GM12891 (cell line): ENCODE measurements at places on chromosomes 5 and 9.

DNA sequence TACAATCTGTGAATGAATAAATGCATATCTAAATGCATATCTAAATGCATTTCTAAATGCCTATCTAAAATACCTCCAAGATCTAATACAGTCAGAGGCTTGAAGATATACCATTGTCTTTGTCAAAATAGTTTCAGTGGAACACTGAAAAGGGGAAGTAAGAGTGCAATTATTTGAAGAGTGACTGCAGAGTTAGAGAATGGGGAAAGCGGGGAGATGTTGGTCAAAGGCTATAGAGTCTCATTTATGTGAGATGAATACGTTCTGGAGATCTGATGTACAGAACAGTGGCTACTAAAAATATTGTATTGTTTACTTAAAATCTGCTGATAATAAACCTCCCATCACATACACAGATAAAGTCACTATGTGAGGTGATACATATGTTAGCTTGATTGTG lies 1126.2 kb upstream of the CDH9 start:
- no peak for DNase-seq

GRCh38 chr9:93224591-93224990 lies 40.7 kb downstream of the WNK2 start:
- no peak for DNase-seq

GRCh38 chr9:121075251-121076036 lies 689 bp downstream of the CNTRL start:
- DNase-seq = no peak

DNA sequence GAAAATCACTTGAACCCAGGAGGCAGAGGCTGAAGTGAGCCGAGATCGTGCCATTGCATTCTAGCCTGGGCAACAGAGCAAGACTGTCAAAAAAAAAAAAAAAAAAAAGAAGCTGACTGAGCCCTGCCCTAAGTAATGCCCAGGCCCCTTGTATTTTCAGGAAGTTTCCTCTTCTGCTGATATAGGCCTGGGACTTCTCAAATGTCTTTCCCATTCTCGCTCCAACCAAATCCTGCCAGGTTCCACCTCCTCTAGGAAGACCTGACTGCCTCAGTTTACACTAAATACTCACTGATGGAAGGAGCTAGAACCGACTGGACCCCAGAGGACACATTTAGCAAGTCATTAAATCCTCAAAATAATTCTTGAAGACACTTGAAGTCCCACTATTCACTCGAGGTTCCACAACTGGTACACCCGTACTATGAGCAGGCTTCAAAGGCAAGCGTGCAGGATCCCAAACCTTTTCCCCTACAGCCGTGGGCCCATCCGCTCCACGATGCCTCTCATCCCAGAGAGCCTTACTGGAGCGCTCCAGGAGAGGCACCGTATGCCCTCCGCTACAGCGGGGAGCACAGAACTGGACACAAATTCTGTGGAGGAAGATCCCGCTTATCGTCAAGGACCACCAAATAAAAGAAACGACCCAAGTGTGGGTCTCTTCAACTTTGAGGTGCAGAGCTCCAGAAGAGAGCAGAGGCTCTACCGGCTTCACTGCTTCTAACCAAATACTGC lies 676 bp downstream of the NOL6 start:
- no peak for DNase-seq

GRCh38 chr5:137734331-137734730 lies 1.6 kb downstream of the KLHL3 start:
- DNase-seq = no peak

DNA sequence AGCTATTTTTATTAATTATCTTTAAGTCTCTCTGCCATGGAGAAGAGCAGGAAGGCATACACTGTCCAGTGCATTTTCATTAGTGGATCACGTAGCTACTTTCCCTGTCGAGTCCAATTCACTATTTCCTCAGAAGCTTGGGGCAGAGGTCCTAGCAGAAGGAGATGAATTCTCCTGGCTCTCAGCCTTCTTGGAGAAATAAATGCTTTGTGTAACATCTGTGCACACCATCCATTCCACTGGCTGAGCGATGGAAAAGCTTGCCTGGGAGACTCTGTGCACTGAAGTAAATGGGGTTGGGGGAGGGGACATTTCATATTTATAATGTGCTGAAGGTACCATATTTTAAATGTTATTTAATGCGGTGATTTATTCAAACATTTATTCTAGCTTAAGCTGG lies 23.4 kb downstream of the PROP1 start:
- DNase-seq = no peak

- DNase-seq = no peak
Measured at GRCh38 chr5:125005266-125005665, 258.8 kb upstream of the ZNF608 start.

- DNase-seq = no peak
Measured at GRCh38 chr9:135584371-135584770, 22.8 kb downstream of the PAEP start.

DNA sequence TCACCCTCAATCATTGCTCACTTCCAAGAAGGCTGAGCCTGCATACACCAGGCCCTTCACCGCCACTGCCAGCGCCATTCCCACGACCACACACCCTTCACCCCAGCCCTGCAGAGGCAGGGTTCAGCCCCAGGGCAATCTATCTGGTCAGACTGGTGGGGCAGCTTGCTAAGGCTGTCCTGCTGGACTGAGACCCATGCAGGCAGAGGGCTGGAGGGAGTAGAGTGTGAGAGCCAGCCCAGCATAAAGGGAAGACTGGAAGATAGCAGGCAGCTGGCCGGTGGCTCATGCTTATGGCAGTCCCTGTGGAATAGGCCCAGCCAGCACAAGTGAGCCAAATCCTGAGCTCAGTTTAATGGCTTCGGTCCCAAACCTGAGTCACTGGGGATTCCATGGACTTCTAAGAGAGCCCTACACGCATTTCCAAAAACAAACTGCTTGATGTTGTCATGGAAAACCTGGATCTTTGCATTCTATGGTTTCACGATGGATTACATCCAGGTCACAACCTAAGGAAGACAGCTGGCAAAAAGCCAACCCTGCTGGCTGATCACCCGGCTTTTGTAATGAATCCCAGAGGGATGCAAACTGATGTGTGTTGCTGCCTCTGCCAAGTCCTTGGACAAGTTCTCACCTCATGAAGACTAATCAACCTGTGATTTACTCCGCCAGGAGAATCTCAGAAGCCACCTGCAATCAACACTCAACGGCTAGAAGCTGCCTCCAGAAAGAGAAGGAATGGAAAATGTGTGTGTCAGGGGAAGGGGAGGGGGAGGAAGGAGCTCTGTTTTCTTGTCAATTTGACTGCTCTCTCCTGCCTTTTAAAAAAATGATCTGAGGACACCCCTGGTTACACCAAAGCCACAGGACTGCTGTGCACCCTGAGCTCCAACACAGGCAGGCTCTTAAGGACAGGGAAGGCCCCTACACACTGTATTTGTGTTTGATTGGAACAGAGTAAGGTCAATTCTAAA lies 143.6 kb downstream of the LHFPL2 start:
- DNase-seq = no peak

GRCh38 chr5:2525351-2525750 lies 226.1 kb downstream of the IRX2 start:
- DNase-seq = no peak

- no peak for DNase-seq
Measured at GRCh38 chr9:90818279-90818678, 16.7 kb downstream of the SYK start.

DNA sequence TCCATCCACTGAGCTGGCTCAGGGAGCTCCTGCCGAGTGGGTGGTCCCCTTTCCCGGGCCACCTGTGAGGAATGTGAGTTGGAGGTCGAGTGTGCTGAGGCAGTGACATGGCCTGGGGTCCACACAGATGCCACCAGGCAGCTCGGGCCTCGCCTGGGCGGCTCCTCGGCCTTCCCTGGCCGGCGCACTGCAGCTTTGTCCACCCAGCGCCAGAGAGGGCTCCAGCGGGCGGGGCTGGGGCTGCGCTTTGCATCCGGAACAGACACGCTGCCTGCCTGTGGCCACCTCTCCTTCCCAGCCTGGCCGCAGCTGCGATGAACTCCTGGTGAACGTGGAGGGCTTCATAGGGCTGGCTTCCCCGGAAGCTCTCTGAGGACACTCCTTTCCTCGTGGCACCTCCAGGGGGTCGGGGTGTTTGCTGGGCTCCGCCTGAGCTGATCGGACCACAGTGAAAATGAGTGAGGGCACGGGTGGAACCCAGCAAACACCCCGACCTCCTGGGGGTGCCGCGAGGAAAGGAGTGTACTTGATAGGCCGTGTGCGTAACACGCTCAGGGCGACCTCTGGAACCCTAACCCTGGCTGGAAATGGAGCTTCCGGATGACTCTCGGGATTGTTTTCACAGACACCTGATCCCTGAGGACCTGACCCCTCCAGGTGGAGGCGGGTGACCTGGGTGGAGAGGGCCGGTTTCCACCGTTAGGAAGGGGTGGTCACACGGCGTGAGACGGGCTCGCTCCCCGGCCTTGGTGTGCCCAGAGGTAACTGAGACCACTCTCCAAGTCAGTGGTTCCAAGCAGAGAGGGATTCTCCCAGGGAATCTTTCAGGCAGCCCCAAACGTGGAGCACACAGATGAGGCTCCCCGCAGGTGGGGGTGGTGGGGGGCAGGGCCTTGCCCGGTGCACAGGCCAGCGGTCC lies 31.8 kb upstream of the RXRA start:
- no peak for DNase-seq

DNA sequence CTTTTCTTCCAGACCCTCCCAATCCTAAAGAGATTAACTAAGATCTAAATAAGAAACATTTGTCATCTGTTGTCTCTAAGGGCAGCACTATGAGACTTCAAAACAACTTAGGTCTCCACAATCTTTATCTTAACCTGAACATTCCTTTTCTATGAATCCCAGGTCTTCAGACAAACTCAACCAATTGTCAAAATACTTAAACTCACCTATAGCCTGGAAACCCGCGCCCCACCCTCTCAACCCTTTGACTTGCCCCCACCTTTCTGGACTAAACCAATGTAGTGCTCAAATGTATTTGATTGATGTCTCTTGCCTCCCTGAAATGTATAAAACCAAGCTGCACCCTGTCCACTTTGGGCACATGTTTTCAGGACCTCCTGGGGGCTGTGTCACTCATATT lies 76.5 kb upstream of the DMRT1 start:
- DNase-seq = no peak

GRCh38 chr5:154923441-154924430 lies 14.3 kb downstream of the GEMIN5 start:
- no peak for DNase-seq

DNA sequence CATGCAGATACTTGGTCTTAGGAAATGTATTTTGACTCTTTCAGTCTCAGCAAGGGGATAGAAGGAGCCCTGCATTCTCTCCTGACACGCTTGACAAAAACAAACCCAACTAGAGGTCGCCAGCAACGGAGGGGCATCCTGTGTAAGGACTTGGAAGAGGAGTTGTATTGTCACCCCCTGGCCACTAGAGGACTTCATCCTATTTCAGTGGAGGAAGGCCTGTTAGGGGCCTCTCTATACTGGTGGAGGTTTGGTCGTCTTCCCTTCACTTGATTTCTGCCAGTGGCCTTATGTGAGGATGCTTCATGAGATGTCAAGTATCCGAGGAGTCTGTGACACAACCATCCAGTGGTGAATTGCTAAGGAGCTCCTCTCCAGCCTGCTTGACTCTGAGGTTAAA lies 122.8 kb upstream of the STC2 start:
- peak; percentile 35 for DNase-seq

- no peak for DNase-seq
Measured at GRCh38 chr5:41835645-41836044, 34.6 kb downstream of the OXCT1 start.

GRCh38 chr5:68722357-68722756 lies 371.5 kb upstream of the SLC30A5 start:
- no peak for DNase-seq

- no peak for DNase-seq
Measured at GRCh38 chr9:13974891-13975290, 339.1 kb downstream of the NFIB start.
